Central memory CD4-positive, alpha-beta T cell (primary cell): ENCODE measurements at places on chromosomes 1 and 21.

- DNase-seq: no peak
These were observed 6.9 kb upstream of the CCSAP start for GRCh38 chr1:229349463-229350385.

- no peak for DNase-seq
These were observed 5.4 kb downstream of the SH2D5 start for GRCh38 chr1:20726932-20727745.

DNA sequence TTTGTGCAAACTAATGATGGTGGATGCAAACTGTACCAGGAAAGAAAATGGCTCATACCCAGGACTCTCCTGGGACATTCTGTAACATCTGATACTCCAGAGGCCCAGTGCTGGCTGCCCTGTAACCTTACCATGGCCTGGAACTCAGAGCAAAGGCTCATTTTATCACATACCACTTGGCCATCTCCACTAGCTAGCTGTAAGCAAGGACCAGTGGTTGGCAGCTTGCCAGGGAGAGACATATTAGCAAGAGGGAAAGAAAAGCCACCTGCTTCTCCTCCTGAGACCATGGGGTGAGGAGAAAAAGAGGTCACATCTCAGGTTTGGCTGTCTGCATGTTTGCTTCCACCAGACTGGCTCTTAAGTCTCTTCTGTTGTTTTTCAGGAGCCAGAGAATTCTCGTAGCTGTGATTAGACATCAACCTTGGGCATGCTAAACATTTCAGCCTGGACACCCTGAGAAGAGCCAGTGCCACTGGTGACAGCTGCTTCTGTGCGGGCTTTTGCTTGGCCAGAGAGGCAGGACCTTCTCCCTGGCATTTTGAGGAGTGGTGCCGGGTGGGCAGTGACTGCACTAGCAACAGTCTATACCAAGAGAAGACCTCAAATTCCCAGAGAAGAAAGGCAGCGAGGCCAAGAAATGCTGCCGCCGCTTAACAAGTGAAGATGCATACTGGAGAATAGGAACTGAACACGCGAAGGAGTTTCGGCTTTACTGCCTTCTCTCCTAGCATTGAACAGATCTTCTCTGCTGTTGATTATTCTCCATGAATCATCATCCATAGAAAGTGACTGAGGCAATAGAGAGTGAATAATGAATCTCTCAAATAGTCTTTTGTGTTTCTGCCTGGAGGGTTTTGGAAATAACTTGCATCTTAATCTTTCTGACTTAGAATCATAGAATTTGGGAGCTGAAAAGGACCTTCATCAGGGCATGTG lies 6.7 kb upstream of the INKA2 start:
- DNase-seq: no peak

GRCh38 chr1:225453797-225454648 lies 26.2 kb upstream of the LBR start:
- DNase-seq: no peak

DNA sequence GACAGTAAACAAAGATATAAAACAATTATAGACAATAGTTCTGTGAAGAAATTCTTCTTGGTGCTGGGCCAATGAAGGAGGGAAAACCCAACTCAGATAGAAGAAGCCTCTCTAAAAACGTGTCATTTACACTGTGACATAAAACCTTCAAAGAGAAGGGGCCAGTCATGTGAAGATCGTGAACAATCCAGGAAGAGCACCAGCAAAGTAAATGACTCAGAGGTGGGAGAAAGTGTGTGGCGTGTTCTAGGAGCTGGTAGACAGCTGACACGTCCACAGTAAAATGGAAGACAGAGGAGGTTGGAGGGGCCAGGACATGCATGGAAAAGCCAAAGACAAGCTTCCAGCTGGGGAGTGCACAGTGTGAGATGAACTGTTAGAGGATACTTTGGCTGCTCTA lies 143.6 kb downstream of the VAV3 start:
- no peak for DNase-seq

DNA sequence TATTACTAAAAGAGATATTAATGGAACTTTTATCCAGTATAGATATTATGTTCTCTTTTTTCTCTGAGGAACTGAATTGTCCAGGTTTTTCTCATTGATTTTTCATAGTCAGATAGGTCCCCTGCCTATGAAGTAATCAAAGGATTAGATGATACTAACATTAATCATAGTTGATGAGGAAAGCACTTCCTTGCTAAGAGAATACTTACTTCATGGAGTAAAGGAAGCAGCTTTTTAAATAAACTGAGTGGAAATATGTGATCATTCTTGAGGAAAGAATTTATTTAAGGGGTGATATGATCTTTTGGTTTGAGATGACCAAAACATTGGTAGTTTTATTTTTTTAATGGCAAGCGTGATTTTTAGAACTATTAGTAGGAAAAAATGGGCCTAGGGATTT lies 58.9 kb downstream of the SWT1 start:
- DNase-seq: no peak

DNA sequence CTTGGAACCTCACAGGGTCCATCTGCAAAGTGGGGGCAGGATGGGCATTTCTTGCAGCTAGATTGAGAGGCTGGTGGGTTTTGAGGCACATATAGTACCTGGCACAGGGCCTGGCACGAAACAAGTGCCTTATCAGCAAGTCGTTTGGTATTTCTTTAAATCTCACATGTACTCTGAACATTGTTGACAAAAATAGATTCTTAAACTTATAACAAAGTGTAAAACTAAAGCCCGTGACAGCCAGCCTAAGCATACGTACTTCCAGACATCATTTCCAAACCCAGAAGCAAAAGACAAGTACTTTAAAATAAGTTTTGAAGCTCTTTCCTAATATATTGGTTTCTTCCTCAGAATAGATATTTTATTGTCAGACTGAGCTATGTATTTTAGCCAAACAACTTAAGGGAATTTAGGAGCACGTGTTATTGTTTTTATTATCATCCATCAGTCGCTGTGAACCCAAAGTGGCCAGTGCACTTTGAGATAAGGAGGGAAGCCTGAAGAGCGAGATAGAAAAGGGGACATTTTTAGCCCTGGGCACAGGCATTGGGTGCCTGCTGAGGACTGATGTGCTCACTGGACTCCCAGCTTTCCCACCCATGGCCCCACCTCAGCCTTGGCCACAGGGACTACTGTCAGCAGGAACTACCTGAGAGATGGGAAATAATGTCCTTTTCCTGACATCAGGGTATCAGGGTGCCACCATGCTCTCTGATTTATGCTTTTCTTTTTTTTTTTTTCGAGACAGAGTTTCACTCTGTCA lies 3.0 kb downstream of the FBLIM1 start:
- no peak for DNase-seq

DNA sequence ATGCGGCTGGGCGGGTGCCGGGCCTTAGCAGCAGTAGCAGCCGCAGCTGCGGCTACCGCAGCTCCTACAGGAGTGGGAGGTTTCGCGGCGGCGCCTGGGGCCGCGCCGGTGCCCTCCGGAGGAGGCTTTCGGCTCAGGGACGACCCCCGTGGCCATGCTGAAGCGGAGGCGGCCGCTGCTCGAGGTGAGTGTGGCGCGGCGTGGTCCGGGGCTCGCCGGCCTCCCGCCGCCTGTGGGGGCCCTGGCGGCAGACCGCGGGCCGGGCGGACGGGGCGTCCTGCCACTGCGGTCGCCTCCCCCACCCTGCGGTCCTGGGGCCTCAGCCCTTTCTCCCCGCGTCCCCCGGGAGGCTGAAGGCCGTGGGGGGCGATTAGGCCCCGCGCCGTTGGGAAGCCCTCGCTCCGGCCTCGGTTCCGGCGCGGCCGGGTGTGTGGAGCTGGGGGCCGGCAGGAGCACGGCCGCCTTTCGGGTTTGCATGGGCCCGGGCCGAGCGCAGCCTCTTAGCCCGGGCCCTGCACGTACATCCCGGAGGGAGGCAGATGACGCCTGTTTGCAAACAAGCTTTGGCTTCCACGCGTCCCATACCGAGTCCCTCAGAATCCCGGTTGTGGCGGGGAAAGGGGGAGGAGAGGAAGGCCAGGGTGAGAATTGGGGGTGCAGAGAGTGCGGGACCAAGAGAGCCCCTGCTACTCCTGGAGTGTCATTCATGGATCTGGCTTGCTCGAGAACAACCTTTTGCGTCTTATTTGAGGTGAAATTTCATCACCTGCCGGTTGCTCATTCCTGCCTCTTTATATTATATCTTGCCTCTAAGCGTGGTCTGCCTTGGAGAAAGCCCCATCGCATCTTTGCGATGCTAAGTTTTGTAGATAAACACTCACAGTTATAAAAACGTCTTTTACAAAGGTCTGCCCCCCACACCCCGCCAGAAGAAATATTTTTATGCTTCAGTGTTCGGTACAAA lies 613 bp downstream of the ZFYVE9 start:
- peak; percentile 20 for DNase-seq

- DNase-seq: no peak
These were observed 27.1 kb upstream of the LEPR start for GRCh38 chr1:65393347-65393746.

DNA sequence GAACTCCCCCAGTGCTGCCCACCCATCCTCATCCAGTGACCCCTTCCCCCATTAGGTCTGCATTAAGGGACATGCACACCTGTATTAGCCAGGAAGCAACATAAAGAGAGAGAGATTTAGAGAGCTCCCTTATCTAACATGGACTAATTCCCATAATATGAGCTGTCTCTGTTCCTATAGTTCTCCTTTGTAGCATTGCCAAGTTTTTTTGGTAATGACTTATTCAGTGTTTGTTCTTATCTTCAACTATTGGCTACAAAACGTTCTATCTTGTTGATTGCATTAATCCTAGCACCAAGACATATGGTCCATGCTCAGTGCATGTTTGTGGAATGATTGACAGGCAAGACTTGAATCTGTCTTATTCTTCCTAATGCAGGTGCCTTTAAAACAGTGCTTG lies 264.0 kb downstream of the ADGRL2 start:
- DNase-seq: no peak

DNA sequence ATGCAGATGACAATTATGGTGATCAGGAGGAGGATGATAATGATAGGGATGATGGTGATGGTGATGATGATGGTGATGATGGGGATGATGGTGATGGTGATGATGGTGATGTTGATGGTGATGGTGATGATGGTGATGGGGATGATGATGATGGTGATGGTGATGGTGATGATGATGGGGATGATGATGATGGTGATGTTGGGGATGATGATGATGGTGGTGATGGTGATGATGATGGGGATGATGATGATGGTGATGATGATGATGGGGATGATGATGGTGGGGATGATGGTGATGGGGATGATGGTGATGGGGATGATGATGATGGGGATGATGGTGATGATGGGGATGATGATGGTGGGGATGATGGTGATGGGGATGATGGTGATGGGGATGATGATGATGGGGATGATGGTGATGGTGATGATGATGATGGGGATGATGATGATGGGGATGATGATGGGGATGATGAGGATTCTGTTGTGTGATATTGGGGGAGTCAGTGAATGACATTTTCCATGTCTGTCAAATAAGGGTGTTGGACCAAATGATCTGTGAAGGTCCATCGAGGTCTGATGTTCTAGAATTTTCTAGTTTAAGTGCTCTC lies 65.6 kb upstream of the RPL11 start:
- DNase-seq: no peak

DNA sequence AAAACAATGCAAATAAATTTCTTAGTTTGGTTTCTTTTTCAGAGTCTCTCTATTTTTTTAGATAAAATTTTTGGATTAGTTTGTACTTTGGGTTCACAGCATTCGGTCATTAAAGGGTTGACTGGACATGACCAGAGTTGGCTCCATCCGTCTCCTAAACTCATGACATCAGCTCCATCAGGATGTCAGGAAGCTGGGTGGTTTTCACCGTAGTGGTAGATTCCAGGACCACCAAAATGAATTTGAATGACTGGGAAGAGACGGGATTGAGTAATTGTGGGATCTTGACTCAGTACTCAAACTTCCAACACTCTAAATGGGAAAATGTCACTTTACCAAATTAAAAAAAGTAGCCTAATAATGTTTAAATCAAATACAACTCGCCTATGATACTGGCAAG lies 279.2 kb upstream of the DUSP10 start:
- DNase-seq: no peak

DNA sequence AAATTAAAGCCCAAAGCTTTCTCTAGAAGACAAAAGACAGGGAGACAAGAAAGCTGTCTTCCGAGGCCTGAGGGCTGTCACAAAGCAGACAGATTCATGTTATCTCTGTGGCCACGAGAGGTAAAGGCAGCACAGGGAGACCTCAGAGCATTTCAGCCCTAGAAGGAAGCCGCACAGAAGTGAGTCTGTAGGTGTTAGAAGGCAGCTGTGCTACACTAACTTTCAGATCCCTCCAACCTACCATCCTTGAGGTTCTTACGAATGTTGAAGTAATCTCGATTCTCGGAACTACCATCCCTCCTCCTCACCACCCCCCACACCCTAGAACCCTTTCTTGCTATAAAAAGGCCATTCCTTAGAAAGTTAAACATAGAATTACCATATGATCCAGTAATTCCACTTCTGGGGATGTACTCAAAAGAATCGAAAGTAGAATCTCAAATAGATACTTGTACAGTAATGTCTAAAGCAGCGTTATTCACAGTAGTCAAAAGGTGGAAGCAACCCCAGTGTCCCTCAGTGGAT lies 21.5 kb upstream of the LYST start:
- peak; percentile 42 for DNase-seq
